Colonic mucosa (tissue), 4 donors: ENCODE measurements at places on chromosomes 4 and X.

GRCh38 chr4:151029537-151029936, 14.5 kb upstream of the LRBA start:
- DNase-seq = no peak

DNA sequence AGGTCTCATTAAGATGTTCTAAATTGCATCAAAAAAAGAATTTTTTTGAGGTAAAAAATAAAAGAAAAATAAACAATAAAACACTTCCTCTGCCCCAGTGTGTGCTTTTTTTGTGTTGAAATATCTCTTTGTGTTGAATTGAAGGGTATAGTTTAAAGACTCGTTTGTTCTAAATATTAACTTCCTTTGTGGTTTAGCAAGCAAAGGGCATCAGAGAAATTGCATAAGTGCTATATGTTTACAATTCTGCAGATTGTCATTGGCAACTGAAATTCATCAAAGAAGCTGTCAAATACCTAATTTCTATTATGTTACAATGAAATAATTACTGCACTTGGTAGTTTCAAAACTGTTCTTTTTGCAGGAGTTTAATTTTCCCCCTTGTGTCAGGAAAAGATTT, 260.5 kb downstream of the DKK2 start:
- DNase-seq = no peak

- DNase-seq = no peak
Measured at GRCh38 chrX:103779141-103779789, 2.6 kb downstream of the PLP1 start.

- DNase-seq = no peak
Measured at GRCh38 chrX:54386314-54386713, 28.5 kb upstream of the WNK3 start.

- DNase-seq = peak; percentile 50
Measured at GRCh38 chrX:2383735-2384134, 117.0 kb downstream of the DHRSX start.

GRCh38 chrX:119427024-119427794, 28.1 kb downstream of the SLC25A43 start:
- DNase-seq = no peak
